ENCODE measurements at places on chromosomes 7 and 10. TPM values are rescaled to one million over a fixed set of nuclear protein-coding genes. Genes with fewer than 3 reads are reported as not detected.

Gene CAMK2B
- total RNA-seq: 0.27 TPM

- no peak for DNase-seq
Observed at GRCh38 chr7:25922296-25922695, 229.7 kb upstream of the NFE2L3 start.

DNA sequence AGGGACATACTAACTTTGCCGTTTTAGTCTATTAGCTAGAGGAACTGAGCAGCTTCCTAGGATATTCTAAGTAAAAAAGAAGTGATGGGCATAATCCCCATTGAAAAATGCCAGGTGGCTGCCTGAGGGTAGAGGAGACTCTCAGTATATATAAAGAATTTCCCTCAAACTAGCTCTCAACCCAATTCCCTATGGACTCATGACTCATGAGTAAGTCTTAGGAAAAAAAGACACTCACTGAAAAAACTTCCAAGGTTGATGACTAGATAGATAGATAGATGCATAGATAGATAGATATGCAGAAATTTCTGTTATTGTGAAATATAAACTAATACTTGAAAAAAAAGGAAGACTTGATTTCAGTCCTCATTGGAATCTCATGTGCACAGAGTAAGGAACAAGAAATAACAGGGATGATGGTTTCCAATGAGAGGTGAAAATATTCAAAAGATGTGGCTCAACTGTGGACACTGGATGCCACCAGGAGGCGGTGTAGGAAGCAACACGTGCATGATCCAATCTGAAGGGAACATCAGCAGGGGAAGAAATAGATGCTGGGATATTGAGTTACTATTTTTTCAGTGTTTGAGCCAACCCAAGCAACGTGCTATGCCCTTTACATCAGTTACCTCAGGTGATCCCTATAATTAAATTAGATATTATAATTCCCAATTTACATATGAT is 711.0 kb upstream of the LRRTM3 start:
- no peak for DNase-seq

DNA sequence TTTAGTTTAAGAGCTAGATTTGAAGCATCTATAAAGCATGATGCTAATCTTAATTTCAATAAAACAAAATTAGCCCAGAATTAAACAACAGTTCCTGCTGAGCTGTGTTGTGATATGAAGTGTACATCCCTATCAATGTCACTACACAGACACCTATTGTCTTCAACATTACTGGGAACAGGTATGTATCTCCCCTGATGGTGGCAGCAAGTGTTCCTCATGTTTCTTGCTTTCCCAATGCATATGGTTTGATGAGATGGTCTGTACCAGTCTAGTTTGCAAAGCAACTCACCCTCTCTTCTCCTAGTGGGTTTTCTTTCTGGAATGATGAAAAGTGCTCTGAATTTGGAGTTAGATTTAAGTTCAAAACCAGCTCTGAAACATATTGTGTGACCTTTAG is 38.1 kb downstream of the TSPAN12 start:
- DNase-seq: no peak

GRCh38 chr7:142440219-142440905 is 182.5 kb upstream of the PRSS58 start:
- DNase-seq: no peak

- DNase-seq: no peak
Observed at GRCh38 chr7:133139350-133139749, 57.5 kb upstream of the CHCHD3 start.

GRCh38 chr10:130630135-130630534 is 493.9 kb downstream of the GLRX3 start:
- no peak for DNase-seq

DNA sequence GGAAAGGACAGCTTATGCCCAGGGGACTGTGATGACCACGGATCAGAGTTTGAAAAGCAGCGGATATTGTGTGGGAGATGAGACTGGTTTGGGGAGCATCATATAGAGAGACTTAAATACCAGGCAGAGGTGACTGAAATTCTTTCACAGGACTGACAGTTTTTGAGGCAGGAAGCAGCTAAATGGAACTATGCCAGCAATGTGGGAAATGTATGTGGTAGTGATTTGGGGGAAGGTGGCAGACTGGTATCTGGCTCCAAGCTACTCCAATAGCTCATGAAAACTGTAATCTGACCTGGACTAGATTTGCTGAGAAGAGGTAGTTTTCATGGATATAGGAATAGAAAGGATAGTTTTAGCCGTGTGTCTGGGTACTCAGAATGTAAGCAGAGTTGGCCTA is 592.6 kb downstream of the REEP3 start:
- no peak for DNase-seq

DNA sequence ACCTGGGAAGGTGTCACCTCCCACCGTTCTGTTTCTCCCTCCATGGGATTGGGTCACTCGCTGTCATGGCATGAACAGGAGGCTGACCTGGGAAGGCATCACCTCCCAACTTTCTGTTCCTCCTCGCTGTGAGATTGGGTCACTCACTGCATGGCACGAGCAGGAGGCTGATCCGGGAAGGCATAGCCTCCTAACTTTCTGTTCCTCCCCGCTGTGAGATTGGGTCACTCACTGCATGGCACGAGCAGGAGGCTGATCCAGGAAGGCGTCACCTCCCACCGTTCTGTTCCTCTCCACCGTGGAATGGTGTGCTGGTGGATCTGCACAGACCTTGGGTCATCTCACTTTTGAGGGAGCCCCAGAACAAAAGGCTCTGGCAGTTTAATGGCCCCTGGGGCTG is 239.2 kb upstream of the PRKCQ start:
- DNase-seq: no peak

DNA sequence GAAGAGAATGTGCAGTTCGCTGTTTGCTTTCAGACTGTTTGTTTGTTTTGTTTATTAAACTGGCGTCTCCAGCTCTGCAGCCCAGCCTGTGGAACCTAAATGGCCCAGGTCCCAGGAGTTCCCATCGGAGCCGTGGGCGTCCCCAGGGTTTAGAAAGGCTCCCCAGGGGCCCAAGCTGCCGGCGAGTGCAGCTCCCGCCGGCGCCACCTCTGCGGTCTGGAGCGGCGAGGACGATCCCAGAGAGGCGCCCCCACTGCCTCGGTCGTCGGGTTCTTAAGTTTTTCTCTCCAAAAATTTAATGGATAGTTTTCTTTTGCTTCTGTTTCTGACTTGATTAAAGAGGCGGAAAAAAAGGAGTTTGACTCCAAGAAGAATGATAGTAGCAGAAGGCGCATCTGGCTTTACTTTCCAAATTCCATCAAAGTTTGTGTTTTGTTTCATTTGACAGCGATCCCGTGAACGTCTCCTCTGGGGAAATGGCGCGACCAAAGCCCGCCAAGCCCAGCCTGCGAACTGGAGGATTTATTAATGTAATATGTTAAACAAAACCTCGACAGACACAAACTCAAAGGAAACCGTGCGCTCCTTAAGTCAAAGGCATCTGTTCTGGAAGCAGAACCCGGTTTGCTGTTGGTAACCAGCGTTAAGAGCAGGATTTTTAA is 718 bp upstream of the FZD1 start:
- DNase-seq: no peak

Gene OPN1SW
- not detected for total RNA-seq

GRCh38 chr10:69957241-69957885 is 95.3 kb upstream of the MACROH2A2 start:
- no peak for DNase-seq

DNA sequence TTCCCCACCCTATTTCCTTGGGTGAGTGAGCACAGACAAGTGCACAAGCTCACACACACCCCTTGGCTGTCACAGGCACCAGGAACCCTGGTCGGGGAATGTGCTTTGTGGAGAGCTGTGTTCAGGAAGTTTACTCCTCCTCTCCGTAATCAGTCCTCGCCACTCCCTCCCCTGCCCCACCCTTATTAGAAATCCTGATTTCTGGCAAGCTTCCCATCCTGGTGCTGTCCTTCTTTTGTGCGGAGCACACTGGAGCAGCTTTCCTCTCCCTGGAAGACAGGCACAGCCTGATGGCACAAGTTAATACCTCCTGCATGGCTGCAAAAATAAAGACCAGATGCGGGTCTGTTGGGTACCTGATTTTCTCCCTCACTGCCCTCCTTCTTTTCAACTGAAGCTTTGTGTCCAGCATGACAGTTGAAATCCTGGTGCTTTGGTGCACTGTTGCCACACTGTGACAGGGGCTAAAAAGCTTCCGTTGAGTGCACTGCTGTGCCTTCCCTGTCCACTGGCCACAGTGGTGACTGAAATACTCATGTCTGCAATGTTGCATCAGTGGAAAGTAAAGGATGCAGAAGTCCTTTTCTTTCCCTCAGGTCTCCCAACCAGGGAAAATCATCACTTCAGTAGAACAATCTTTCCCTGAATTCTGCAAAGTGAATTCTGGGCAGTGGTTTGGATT is 55.0 kb downstream of the LRRC4 start:
- DNase-seq: no peak

Gene MMD2
- not detected for total RNA-seq

Gene VPS37D
- total RNA-seq: 6.6 TPM

Gene CRPPA
- 5.2 TPM for total RNA-seq

GRCh38 chr10:50392966-50393718 is 141.8 kb upstream of the ASAH2 start:
- no peak for DNase-seq

GRCh38 chr10:110353244-110354119 is 48.8 kb upstream of the SMNDC1 start:
- DNase-seq: no peak
